ENCODE measurements at places on chromosomes 13 and 19.

- DNase-seq, result no peak
These were observed 177.8 kb downstream of the OLFM4 start for GRCh38 chr13:53206455-53206854.

DNA sequence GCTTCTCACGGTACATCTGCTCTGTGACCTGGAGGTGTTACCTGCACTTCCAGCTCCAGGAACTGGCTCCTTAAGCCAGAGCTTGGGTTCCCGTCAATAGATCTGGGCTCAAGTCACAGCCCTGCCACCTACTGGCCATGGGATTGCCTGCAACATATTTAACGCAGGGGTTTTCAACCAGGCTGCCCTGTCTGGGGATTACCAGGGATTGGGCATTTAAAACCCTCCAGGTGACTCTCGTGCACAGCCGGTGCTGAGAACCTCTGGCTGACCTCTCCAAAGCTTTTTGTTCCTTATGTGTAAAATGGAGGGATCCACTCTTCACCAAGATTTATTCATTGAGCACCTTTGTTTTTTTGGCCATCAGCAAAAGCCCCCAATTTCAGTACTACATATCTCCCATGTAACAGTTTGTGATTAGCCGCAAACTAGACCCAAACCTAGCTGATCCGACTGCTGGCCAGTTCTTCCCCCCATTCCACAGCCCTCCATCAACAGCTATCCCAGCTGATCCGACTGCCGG, 76.6 kb upstream of the STK24 start:
- DNase-seq, result peak; percentile 67

DNA sequence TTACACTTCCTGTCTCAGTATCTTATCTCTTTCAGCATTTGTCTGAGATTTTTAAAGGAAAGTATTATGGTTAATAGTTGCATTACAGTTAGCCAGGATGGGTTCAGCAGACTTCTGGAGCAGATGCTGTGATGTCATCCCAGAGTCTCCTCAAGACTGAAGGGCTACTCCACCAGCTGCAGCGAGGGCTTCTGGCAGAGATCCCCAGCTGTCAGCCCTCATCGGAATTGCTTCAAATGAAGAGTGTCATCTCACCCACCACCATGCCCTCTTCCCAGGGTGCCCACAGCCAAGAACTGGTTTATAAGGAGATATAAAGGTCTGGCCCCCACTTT, 84.4 kb downstream of the FAM216B start:
- DNase-seq, result no peak

DNA sequence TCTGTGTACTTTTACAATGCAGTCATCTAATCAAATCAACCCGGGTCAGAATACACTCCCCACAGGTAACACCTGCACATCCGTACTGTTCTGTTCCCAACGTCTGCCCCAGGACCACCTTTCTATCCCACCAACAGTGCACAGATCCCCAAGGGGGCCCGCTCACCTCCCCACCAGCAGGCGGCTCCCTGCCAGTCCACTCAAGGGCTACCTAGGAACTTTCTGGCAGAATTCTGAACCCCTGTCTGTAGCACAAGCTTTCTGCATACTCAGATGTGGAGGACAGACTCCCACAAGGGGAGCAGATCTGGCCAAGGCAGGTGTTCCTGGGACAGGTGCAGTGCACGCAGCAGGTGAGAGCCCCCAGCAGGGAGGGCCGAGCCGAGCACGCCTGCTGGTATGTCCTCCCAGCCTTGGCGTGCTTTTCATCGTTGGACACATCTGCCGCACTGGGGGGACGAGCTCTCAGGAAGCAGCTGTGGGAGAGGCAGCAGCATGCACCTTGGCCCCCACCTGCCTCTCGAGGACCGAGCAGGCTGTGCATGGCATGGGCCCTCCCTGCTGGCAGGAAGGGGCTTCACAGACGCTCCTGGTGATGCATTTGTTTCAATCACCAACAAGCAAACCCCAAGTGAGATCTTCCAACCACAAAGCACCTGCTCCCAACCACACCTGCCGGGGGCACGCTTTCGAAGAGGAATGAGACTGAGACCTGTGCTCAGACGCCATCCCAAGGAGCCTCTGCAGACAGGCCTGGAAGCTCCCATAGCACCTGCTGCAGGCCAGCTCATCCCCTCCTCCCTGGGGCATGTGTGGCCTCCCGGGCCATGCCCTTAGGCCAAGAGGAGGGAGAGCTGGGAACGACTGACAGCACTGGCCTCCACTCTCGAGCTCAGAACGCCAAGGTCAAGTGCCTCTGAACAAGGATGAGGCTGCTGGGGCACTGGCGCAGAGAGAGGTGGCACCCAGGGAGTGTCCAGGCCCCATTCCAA, 35.9 kb downstream of the RAB20 start:
- DNase-seq, result no peak

- DNase-seq, result no peak
These were observed 15.6 kb upstream of the SIGLEC10 start for GRCh38 chr19:51433043-51433442.

- no peak for DNase-seq
These were observed 11.8 kb downstream of the DAPK3 start for GRCh38 chr19:3958836-3959765.

- DNase-seq, result no peak
These were observed 128.3 kb upstream of the MIR17HG start for GRCh38 chr13:91219201-91219600.

Measured in stimulated activated CD4-positive, alpha-beta T cell treated with anti-CD3 and anti-CD28 coated beads, Interleukin-4, amount 100 ng/mL, for 4 hours (primary cell).